ENCODE measurements at places on chromosomes 2 and 18.

DNA sequence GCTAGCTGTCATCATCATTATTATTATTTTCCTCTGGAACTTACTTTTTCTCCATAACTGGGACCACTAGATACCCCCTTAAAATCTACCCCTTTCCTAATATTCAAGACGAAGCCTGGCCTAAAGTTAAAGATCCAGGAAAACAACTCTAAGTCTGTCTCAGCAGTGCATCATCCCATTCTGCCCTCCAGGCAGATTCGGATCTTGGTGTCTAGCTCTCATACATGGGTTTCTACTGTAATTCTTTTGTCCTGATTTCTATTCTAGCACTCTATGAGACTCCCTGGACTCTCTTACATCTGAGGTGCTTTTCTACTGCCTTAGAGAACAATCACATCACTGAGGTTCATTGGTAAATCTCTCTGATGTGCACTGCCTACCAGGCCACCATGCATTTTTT lies 35.5 kb downstream of the MAP2 start:
- DNase-seq: no peak

DNA sequence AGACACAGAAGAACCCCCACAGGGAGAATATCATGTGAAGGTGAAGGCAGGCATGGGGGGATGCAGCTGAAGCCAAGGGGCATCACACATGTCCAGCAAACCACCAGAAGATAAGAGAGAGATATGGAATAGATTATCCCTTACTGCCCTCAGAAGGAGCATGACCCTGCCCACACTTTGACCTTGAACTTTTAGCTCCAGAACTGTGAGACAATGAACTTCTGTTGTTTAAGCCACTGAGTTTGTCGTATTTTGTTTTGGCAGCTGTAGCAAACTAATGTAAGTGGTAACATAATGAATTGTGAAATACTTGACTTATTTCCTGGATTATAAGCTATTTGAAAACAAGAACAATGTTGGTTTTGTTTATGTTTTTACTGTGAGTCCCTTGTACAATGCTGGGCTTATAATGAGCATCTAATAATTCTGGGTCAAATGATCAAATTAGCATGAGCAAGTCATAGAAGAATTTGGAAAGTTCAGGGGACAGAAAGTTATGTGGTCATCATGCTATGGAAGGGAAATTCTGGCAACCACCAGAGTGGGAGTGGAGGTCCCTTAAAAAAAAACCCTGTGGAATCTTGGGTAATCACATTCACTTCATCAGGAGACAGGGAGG lies 541.0 kb upstream of the KLHL29 start:
- no peak for DNase-seq

- no peak for DNase-seq
Observed at GRCh38 chr2:23235292-23235691, 149.7 kb upstream of the KLHL29 start.

DNA sequence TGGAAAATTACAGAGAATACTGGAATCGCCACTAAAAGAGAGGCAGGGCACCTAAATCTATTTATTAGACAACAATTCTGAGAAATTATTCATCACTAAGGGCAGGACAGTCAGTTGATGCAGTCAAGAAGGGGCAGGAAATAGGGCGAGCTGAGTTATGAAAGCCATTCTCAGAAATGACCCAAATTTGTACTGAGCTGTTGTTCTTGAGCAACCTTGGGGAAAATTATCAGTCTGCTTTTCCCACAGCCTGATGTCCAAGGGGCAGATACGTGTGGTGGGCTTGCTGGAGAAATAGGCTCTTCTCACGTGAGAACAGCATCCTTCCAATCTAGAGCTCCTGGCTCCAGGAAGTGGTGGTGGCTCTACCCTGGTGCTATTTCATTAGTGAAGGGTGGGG lies 38.6 kb downstream of the STON1 start:
- DNase-seq: no peak

DNA sequence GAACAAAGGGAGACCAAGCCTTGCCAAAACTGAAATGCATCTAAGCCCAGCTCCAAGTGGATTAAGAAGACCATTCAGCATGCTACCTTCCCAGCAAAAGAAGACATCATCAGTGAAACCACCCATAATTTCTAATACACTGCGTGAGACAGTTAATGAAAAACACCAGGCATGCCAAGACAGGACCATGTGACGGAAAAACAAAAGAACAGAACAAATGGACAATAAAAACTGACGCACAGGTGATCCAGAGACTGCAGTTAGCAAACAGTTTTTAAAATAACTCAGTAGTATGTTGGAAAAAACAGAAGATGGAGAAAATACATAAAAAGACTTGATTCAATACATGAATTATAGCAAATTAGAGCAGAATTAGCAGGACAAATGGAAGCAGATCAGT lies 15.3 kb downstream of the FAM168B start:
- DNase-seq: no peak

GRCh38 chr2:227325839-227326195 lies 766 bp downstream of the MFF start:
- no peak for DNase-seq

- no peak for DNase-seq
Observed at GRCh38 chr2:216274194-216274840, 98.0 kb downstream of the MARCHF4 start.

GRCh38 chr18:26255695-26256622 lies 29.7 kb downstream of the TAF4B start:
- no peak for DNase-seq

DNA sequence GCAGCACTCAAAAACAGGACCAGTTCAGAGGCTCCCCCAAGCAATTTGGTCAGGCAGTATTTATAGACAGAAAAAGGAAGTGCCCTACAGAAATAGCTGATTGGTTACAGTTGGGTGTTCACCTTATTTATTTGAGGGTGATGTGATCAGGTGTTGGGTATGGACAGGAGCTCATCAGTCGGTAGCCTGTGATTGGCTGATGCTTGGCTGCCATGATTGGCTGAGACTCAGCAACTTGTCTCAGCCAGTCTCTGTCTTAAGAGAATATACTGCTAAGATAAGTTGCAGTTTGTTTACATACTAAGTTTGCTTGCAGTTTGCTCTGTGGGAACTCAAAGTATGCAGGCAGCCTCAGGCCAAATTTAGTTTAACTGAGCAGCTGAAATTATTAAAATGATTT lies 9.4 kb downstream of the ABCG8 start:
- DNase-seq: no peak

GRCh38 chr18:26521617-26522016 lies 26.7 kb downstream of the KCTD1 start:
- no peak for DNase-seq

DNA sequence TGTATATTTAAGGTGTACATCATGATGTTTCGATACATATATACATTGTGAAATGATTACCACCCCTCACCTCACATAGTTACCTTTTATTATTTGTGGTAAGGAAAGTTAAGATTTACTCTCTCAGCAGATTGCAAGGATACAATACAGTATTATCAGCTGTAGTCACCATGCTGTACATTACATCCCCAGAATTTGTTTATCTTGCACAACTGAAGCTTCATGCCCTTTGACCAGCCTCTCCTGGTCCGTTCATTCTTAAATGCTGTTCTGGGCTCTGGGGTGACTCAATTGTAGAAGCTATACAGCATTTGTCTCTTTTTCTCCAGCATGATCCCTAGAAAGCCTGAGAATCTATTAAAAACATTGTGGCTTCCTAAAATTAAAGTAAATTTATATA lies 90.8 kb downstream of the PTPRM start:
- DNase-seq: no peak

GRCh38 chr2:120037995-120038541 lies 25.2 kb downstream of the EPB41L5 start:
- no peak for DNase-seq

GRCh38 chr2:215002500-215002899 lies 135.9 kb downstream of the ABCA12 start:
- DNase-seq: no peak

GRCh38 chr2:121203591-121204249 lies 81.3 kb downstream of the TFCP2L1 start:
- DNase-seq: no peak

- DNase-seq: no peak
Observed at GRCh38 chr2:159712929-159713420, 669 bp downstream of the MARCHF7 start.

DNA sequence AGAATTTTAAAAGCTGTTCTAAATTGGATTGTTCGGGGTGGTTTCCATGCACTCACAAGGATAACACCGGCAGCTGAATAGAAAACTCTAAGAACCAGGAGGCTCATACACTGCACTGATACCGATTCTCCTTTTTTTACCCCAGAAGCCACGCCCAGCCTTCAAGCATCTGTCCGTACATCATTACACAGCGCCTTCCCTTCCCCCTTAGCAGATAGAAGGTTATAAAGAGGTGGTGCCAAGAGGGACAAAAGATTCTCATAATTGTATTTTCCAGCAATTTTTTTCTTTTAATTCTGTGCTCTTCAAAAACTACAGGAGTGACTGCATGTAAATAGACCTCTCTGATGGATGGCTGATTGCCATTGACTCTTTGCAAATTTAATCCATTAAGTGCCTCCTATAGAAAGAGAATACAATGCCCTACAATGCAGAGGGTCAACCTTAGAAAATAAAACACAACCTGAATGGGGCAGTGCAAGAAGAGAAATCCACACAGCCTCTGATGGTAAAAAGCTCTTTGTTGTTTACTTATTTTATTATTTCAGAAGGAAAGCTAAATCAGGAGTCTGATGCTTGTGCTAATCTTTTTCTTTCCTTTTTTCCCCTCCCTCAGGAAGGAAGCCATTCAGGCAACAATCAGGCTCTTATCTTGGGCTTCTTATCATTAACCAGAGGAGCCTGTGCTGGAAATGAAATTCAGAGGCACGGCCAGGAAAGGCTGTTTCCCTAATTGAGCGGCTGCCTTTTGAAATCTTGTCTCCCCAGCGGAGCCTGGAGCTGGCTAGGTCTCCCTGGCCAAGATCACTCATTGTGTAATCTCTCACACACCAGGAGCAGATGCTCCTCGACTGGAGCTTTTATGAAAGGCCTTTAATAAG lies 198.9 kb upstream of the NABP1 start:
- DNase-seq: no peak

Measured in cerebellar nuclear complex (tissue), 1 donor.